ENCODE measurements at places on chromosomes 2 and 18.
A peak's percentile ranks its signal among the peaks of the same experiment; 100 is the strongest.

DNA sequence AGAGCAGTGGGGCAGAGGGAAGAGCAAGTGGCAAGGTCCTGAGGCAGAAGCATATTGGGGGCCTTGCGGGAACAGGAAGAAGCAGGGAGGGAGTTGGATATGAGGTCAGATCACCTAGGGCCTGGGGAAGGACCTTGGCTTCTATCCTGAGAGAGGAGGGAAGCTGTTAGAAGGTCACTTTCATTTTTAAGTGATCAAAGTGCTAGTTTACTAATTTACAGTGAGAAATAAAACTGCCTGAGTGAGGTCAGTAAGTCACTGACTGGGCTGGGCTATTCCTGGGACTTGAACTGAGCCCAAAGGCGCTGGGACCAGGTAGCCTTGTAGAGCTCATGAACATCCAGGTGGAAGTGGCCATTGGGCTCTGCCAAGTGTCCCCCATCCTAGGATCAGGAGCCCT, 76.6 kb upstream of the B3GNT7 start:
- DNase-seq: no peak

- DNase-seq: no peak
These were observed 37.1 kb upstream of the DARS1 start for GRCh38 chr2:136022396-136023146.

GRCh38 chr2:43312755-43313641, 86.6 kb upstream of the ZFP36L2 start:
- peak; percentile 86 for DNase-seq

DNA sequence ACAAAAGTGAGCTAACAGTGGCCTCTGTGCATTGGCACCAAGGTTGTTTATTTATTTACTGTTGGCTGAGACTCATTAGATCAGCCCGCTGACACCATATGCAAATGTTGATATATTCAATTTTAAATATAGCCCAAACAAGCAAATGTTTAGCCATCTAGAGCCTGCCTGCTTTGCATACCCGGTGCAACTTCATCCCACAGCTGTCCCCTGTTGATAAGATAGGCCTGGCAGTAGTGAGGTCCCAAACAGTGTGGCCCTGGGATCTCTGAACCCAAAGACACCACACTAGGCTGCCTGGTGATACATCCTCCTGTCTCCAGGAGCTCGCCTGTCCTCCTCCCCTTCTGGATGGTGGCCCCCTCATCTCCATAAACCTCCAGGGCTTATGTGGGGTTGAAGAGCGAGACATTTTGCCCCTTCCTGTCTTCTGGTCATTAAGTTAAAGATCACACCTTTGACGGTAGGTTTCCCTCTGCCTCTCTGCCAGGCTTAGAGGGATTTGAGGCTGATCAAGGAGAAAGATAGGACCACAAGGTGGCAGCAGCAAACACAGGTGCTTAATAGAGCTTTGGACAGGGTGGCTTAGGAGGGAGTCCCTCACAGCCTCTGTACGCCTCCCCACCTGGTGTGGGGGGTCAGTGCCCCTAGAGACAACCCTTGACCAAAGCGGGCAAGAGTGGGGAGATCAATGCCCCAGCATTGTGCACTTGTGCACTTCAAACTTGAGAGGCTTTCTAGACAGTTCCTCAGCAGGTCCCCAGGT, 23.7 kb upstream of the MYO5B start:
- DNase-seq: peak; percentile 11

GRCh38 chr2:146295080-146295670, 1549.7 kb upstream of the ACVR2A start:
- no peak for DNase-seq

DNA sequence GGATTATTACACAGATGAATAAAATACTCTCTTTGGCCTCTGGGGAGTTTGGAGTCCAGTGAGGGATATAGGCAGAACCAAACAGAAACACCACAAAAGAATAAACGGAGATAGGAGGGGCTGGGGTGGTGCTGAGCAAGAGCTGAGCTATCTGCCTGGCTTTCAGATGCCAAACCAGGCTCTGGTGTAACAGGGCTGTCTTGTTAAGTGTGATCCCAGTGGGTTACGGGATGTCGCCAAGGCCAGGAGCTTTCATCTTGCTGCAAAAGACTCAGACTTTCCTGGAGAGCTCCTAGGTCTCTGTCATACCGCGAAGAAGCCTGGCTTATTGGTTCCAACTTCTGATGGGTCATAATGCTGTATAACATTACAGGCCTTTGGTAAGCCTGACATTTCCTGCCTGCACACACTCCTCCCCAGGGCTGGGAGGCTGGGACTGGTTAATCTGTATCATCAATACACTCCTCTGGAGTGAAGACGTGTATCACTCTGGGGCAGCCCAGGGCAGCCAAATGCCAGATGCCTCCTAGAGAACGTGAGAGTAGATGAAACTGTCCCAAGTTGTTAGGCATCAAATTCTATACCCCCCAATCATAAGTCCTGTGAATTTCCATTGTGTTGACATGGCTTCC, 60.5 kb downstream of the STPG4 start:
- no peak for DNase-seq

GRCh38 chr2:39689272-39689841, 23.6 kb downstream of the TMEM178A start:
- no peak for DNase-seq
